Caudate nucleus (tissue), 63 donors: ENCODE measurements at places on chromosomes 5 and 9.
A peak's percentile ranks its signal among the peaks of the same experiment; 100 is the strongest.

GRCh38 chr5:3220201-3220600 lies 375.4 kb upstream of the IRX1 start:
- DNase-seq = no peak

- DNase-seq = no peak
Measured at GRCh38 chr5:122877518-122877917, 32.1 kb downstream of the SNX24 start.

DNA sequence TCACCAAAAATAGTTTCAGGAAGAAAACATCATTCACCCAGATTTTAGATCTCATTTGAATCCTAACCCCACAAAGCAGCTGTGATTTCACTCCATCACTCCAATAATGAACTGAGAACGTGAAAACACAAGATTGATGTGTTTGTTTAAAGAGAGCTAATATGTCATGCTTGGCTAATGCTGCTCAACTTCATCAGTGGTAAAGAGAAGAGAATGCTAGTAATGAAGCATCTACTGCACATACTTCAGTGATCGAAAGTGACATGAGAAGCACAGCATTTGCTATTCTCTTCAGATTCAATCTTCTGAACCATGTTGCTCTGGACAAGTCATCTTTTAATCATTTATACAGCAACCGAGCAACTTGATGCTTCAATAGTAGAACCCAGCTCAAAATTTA lies 874.7 kb downstream of the EFNA5 start:
- no peak for DNase-seq

DNA sequence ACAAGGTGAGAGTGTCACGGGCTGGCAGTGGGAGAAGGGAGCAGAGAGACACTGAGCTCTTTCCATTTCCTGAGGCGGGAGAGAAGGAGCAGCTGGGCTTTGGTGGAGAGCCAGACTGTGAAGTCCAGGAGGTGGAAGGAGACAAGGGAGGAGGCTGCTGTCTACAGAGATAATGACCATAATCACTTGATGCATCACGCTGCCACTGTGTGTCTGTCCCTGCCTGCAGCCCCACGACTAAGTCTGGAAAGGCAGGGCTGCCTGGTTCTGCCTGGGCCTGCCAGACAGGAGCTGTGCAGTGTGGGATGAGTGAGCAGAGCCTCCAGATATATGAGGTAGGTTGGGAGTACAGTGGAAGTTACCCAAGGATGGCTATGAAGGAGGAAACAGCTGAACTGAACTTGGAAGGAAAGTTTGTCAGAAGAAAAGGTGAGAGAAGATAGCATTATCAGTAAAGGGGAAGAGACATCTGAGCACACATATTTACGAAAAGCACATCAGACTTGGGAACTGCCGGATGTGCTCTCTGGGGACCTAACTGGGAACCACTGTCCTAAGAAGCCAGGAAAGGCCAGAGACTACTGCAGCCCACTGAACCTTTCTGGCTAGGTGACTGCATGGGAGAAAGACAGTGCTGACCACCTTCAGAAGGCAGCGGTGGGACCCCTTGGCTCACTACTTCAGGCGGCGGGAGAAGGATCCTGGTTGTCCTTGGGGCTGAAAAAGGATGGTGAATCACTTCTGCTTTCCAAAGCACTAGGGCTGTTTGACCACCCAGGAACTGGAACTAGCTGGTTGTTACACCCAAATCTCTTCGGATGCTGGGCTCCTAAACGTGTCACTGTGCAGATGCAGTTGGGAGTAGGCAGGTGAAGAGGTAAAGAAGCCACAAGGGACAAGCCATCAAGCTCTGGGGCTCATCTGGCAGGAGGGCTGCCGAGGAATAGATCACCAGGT lies 12.8 kb upstream of the DDX41 start:
- DNase-seq = no peak

- DNase-seq = no peak
Measured at GRCh38 chr9:71446106-71446472, 322.2 kb downstream of the CEMIP2 start.

GRCh38 chr5:157518963-157519362 lies 56.6 kb downstream of the ADAM19 start:
- DNase-seq = no peak

- DNase-seq = no peak
Measured at GRCh38 chr9:100437860-100438805, 11.2 kb downstream of the MSANTD3 start.

GRCh38 chr5:15499528-15500324 lies at the start of gene FBXL7:
FBXL7 (plus strand) TSS chr5:15500180.
- DNase-seq = peak; percentile 69

DNA sequence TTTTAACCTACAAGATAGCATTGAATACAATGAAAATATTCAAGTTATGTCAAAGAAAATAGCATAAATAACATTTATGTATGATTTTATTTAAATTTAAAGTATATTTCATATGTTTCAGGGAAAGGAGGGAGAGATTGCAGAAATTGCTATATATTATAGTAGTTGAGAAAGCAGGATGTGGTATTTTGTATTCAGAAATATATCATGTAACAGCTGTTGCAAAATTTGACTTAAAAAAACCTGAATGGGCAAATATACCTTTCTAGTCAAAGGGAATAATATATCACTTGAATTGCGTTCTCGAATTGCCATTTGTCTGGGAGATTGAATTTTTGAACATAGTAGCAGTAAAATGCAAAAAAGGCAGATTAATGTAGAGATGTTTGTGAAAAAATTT lies 80.6 kb downstream of the PAM start:
- no peak for DNase-seq

DNA sequence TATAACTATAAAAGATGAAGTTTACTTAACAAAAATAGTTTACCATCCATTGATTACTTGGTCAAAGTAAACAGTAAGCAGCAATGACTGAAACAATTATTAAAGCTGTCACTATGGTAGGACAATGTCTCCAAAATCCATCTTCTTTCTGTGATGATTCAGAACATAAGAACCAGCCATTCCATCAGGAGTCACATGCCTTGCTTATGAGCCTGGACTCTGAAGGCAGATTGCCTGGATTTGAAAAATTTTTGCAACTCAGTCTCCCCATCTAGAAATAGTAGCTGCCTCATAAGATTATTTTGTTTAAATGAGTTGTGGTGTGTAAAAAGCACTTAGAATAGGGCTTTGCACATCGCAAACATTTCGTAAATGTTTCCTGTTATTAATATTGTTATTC lies 136.2 kb downstream of the LIFR start:
- no peak for DNase-seq

DNA sequence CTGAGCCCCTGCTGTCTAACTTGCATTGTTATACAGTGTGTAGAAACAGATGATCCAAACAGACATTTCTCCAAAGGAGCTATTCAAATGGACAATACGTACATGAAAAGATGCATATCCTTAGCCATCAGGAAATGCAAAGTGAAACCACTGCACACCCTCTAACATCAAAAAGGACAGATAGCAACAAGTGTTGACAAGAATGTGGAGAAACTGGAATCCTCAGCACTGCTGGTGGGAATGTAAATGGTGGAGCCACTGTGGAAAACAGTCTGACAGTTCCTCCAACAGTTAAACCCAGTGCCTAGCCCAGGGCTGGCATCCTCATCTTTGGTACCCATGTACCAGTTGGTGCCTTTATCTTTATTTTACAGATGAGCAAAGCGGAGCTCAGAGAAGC lies 8.5 kb downstream of the ORM2 start:
- DNase-seq = no peak

DNA sequence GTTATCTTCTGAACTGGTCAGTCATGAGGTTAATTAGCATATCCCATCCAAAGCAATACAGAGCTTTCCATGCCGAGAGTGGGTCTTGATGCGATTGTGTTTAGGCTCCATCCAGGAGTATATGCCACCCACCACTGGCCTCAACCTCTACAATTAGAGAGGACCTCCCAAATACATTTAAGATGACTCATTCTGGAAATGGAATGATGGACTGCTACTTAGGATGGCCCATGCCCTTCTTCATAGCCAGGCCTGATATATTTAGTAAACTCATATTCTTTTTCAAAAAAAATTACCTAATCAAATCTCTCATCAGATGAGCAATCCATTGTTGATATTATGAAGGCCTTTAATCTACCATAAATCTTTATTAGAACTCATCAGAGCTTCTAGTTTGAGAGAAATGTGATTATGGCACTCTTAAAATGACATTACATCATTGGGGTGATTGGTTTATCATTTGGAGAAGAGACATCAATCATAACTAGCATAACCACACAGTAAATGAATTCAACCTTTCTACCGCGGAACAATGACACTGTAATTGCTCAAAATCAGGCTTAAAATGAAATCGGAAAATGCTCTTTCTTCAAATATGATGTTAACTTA lies 414.2 kb upstream of the WWC1 start:
- no peak for DNase-seq

- DNase-seq = no peak
Measured at GRCh38 chr5:81077105-81077504, 116.9 kb downstream of the RASGRF2 start.

- DNase-seq = no peak
Measured at GRCh38 chr9:78014776-78015175, 16.8 kb downstream of the GNAQ start.

- DNase-seq = no peak
Measured at GRCh38 chr5:68350176-68350575, 134.6 kb downstream of the PIK3R1 start.
